ENCODE measurements at places on chromosomes 12 and 14. TPM values are rescaled to one million over a fixed set of nuclear protein-coding genes. Genes with fewer than 3 reads are reported as not detected.

DNA sequence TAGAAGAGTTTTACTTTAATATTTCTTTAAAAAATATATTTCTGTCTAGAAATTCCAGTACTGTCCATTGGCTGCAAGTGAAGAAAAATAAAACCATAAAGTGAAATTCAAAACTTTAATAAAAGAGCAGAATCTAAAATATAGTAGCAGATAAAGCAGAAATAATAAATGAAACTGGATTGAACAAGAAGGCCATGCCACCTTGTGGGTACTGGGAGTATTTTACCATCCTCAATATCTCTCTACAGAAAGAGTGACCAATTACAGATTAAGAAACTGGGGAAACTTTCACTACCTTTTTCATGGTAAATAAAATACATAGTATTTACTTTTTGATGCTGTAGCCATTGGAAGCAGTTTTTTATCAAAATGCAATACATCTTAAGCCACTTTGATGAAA lies 220.5 kb downstream of the BCAT1 start:
- DNase-seq, result no peak

GRCh38 chr14:99158646-99159165 lies 113.3 kb downstream of the BCL11B start:
- DNase-seq, result no peak

GRCh38 chr14:100618318-100618693 lies 31.1 kb upstream of the BEGAIN start:
- no peak for DNase-seq

GRCh38 chr12:123960856-123961255 lies 11.8 kb downstream of the CCDC92 start:
- no peak for DNase-seq

- no peak for DNase-seq
These were observed 42.9 kb downstream of the SPPL3 start for GRCh38 chr12:120861074-120861795.

GRCh38 chr14:96752125-96752524 lies 45.1 kb upstream of the VRK1 start:
- DNase-seq, result no peak

- DNase-seq, result no peak
These were observed 16.1 kb downstream of the EML1 start for GRCh38 chr14:99809360-99809759.

- DNase-seq, result no peak
These were observed 17.9 kb downstream of the C12orf43 start for GRCh38 chr12:120998435-120998834.

GRCh38 chr14:80110721-80111120 lies 100.6 kb downstream of the DIO2 start:
- DNase-seq, result no peak

- no peak for DNase-seq
These were observed 278.2 kb downstream of the FOXN3 start for GRCh38 chr14:89138846-89139245.

DNA sequence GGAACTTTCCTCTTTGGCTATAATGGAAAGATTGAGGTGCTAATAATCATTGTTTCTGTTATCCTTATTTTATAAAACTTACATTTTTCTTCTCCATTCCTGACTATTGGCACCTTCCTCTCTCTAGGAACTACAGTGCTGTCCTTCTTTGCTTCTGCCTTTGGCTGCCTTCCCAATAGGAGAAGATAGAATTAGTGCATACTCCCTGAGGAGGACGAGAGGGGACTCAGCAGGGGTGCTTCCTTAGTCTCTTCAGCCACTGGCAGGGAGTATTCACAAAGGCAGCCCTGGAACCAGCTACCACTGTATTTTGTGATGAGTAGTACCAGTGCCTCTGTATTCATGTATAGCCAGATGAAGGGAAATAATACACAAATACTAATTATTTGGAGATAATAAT lies 208.5 kb downstream of the FOXG1 start:
- no peak for DNase-seq

DNA sequence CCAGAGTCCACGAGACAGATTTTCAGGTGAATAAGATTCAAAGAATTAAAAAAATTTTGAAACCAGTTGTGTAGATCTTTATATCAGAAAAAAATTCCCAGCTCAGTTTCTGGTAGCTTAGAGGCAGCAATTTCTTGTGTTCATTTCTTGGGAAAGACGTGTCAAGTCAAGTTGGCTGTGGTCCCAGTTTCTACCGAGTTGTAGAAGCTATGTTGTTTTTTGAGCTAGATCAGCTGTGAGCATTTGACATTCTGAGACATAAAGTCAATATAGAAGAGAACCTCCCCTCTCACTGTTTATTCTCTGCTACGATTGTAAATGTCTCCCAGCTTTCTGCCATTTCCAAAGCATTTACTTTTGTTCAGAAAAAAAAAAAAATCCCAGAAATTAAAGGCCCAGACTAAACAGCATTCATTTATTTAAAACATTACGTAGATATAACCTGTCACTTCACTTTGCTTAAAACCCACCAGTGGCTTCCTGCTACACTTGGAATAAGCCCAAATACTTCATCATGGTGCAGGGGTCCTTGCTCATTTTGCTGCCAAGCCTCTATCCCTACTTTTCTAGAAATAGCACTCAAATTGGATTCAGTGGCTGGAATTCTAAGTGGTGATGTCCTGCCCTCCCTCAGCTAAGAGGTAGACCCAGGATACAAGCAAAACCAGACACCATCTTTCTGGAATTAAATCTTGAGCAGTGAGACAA lies 20.6 kb upstream of the PYGL start:
- DNase-seq, result no peak

DNA sequence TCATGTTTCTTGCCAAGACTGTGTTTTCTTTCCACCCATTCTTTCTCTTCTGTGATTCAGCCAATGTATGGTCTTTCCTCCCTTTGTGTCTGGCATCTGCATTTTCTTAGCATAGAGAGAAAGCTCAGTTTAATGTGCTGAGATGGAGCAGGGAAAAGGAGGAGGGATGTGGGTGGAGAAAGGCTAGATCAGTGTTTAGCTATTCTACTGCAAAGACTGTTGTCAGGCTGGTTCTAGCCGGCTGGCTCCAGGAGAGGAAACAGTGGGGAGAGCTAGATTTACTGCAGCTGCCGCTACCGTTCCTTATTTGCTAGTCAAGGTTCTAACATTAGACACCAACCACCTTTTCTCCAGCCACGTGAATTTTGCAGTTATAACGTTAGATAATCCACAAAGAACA lies 5.2 kb upstream of the RIMKLB start:
- DNase-seq, result no peak

GRCh38 chr14:57559576-57559975 lies 65.9 kb upstream of the CCDC198 start:
- no peak for DNase-seq

The TCTN1 gene
- 9.7 TPM for total RNA-seq

The NXPH4 gene
- 1.5 TPM for total RNA-seq

The ZFHX2 gene
- total RNA-seq, result 1.9 TPM

The LMNTD1 gene
- not detected for total RNA-seq

The LALBA gene
- not detected for total RNA-seq

The EIF2S1 gene
- 132 TPM for total RNA-seq

The CLEC6A gene
- not detected for total RNA-seq

The LMO3 gene
- not detected for total RNA-seq

The PPM1H gene
- total RNA-seq, result not detected

The FIGNL2 gene
- total RNA-seq, result 0.86 TPM

The ZNF740 gene
- total RNA-seq, result 44.2 TPM

The TEX52 gene
- 0.48 TPM for total RNA-seq

The SYNDIG1L gene
- not detected for total RNA-seq

The REP15 gene
- not detected for total RNA-seq

The GARIN6 gene
- total RNA-seq, result not detected

The ZNF385A gene
- 2.8 TPM for total RNA-seq

The STON2 gene
- total RNA-seq, result 0.10 TPM
